Calu3 (cell line): ENCODE measurements at places on chromosomes 5 and 9. TPM values are rescaled to one million over a fixed set of nuclear protein-coding genes. Genes with fewer than 3 reads are reported as not detected.

DNA sequence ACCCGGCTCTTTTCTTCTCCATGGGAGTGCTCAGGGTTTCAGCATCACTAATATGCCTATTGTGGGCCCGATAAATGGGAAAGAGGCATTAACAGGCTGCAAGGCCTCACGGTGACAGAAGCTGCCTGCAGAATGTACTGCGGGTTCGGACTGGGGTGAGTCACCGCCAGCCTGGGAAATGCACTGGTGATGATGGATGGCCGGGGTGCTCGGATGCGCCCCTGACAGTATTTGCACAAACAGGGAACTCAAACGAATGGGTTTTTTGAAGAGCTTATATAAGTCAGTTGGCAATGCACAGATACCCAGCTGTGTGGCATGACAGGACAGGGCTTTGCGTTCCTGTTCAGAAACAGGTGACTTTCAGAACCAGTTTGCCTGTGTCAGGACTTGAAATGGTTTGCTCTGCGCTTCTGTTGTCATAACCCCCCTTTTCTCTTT is 42.0 kb upstream of the PITX1 start:
- no peak for DNase-seq

GRCh38 chr5:92081958-92082712 is 699.0 kb upstream of the ARRDC3 start:
- no peak for DNase-seq

DDX4 gene
- not detected in 2 replicates for total RNA-seq

TAF11L10 gene
- total RNA-seq: not detected in 2 replicates

- DNase-seq: no peak
Observed at GRCh38 chr5:124732428-124733328, 13.8 kb downstream of the ZNF608 start.

GRCh38 chr5:68382640-68383039 is 167.1 kb downstream of the PIK3R1 start:
- peak; percentile 14 for DNase-seq

DNA sequence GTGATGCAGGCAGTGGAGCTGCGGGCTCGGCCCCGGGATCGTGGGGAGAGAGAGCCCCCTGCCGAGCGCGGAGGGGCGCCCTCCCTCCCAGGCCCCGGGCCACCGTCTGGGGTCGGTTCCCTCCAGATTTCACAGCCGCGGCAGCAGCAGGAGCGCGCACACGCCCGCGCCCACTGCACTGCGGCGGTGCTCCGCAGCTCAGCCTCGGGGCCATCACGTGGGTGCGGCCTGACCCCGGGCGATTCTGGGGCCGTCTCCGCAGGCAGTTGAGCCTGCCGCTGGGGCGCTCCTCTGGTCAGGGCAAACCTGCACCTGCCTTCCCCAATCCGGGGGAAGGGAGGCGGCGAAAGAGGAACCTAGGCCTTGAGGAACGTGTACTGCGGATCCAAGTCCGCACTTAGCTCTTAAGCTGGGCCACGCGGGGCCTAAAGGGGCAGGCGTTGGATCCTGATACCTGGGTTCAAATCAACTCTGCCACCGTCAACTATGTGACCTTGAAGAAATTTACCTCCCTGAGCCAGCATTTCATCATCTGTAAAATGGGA is 9.4 kb upstream of the DELE1 start:
- peak; percentile 54 for DNase-seq

SELENOP gene
- 2.0 and 4.9 TPM in 2 replicates for total RNA-seq

DNA sequence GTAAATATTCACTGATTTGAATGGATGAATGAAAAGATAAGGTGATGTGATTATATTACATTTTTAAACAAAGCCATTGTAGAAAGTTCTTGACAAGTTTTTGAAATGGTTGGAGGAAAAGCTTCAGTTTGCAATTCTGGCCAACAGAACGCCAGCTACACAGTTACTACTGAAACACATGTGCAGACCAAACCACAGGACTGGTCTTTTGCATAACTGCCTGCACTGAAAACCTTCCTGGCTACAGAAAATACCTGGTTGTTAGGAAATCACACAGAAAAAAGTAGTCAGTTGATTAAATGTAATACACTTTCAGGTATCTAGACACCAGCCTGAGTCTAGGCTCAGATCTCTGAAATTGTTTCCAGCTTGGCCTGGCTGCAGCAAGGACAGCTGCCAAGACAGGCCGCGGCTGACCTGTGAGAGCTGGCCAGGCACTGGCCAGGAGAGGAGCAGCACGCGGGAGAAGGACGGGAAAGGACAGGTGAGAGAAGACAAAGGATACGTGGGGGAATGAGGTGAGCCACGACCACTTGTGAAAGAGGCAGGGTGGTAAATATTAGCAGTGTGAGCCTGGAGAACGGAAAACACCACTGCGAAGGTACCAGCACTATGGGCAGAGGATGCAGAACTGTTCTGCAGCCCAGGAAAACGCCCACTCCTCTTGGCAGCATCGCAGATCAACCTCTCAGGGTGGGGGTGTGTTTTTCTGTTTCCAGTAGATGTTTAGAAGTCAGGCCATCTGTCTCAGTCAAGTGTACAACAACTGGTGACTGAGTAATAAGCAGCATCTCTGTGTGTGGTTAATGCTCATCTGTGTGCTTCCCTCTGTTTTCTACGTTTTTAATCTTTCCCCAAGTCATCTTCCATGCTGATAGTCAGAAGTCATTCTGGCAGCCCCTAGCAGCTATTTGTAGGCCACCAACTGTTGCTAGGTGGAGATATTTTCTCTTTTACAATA is 137.4 kb downstream of the SCAMP1 start:
- DNase-seq: no peak
